ENCODE measurements at places on chromosomes 12 and 14. TPM values are rescaled to one million over a fixed set of nuclear protein-coding genes. Genes with fewer than 3 reads are reported as not detected.
A peak's percentile ranks its signal among the peaks of the same experiment; 100 is the strongest.

- H3K27ac ChIP-seq, result no peak overlapping the region
- H3K27me3 ChIP-seq, result peaks cover 2% of the 10 kb centered on the region
- peaks cover 30% of the 10 kb centered on the region for H3K4me1 ChIP-seq
- H3K4me3 ChIP-seq, result no peak overlapping the region
- DNase-seq, result no peak
- H3K36me3 ChIP-seq, result peaks cover 13% of the 10 kb centered on the region
Observed at GRCh38 chr12:121814429-121815119, 10.8 kb downstream of the SETD1B start.

- no peaks in the 10 kb centered on the region for H3K4me1 ChIP-seq
- H3K27me3 ChIP-seq, result no peaks in the 10 kb centered on the region
- no peak for DNase-seq
- H3K36me3 ChIP-seq, result no peaks in the 10 kb centered on the region
Observed at GRCh38 chr14:47976139-47976538, 300.7 kb upstream of the MDGA2 start.

AQP6 gene
- total RNA-seq, result not detected

SMCO2 gene
- not detected for total RNA-seq

DNA sequence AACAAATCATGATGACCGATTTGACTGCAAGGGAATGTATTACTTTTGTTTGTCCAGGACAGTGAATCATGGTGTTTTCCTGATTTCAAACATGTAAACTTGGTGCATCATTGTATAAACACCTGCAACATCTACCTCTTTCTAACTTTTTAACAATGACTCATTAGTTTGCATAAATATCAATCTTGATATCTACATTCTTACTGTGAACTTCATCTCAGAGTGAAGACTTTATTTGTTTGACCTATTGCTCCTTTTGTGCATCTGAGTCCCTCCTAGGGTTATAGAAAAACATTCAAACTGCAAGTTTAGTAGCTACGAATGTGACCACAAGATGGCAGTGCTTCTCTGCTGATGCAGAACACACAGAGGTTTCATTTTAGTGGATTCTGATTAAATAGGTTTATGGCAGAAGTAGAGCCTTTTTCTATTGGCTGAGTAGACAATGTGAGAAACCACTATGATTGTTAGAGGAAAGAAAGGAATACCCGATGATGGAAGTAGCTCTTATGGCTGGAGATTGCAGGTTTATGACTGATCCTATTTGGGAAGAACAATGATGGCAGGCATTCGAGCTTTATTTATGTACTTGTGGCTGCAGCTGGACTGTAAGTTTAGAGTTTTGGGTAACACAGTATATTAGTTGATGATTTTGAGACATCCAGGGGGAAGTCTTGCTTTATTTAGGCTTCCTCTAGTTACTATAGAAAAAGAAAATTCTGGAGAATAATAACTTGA, 244.2 kb upstream of the OR4E1 start:
- no peak overlapping the region for H3K27ac ChIP-seq
- H3K27me3 ChIP-seq, result no peaks in the 10 kb centered on the region
- peak; percentile 22 for DNase-seq

CLEC1B gene
- total RNA-seq, result not detected

DNA sequence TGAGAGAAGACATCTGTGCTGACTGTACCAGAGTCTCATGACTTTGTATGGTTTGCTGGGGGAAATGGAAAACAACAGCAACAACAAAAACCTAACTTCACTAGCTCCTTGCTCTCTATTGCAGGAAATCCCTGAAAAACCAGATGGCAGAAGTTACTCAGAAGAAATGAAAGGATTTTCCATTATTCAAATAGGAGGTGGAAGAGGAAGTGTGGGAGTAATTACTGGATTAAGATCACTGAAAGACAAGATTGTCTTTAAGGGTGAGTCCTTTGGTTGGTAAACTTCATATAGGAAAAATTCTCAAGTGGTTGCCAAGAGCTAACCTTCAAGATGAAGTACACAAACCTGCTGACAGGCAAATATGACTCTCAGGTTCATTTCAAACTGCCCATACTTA, 391.9 kb upstream of the ATP2B1 start:
- H3K27me3 ChIP-seq, result peaks cover 1% of the 10 kb centered on the region
- no peak overlapping the region for H3K27ac ChIP-seq
- no peak overlapping the region for H3K4me3 ChIP-seq
- DNase-seq, result no peak
- peaks cover 48% of the 10 kb centered on the region for H3K4me1 ChIP-seq
- H3K36me3 ChIP-seq, result no peaks in the 10 kb centered on the region

IAPP gene
- not detected for total RNA-seq

- H3K4me1 ChIP-seq, result peaks cover 82% of the 10 kb centered on the region
- no peak for DNase-seq
- H3K36me3 ChIP-seq, result no peaks in the 10 kb centered on the region
- H3K27me3 ChIP-seq, result no peaks in the 10 kb centered on the region
- H3K4me3 ChIP-seq, result peak overlapping the region; percentile 5
Observed at GRCh38 chr12:89072294-89073026, 279.8 kb downstream of the DUSP6 start.

GRCh38 chr14:100332071-100332639, 9.0 kb downstream of the SLC25A47 start:
- H3K27ac ChIP-seq, result no peak overlapping the region
- H3K36me3 ChIP-seq, result peaks cover 17% of the 10 kb centered on the region
- no peak overlapping the region for H3K4me3 ChIP-seq
- H3K27me3 ChIP-seq, result no peaks in the 10 kb centered on the region
- DNase-seq, result no peak

GRCh38 chr12:118617611-118618450, 241.5 kb downstream of the SUDS3 start:
- no peak for DNase-seq
- H3K27me3 ChIP-seq, result peaks cover 2% of the 10 kb centered on the region
- no peaks in the 10 kb centered on the region for H3K4me1 ChIP-seq
- no peak overlapping the region for H3K27ac ChIP-seq
- H3K36me3 ChIP-seq, result no peaks in the 10 kb centered on the region
- no peak overlapping the region for H3K4me3 ChIP-seq

DNA sequence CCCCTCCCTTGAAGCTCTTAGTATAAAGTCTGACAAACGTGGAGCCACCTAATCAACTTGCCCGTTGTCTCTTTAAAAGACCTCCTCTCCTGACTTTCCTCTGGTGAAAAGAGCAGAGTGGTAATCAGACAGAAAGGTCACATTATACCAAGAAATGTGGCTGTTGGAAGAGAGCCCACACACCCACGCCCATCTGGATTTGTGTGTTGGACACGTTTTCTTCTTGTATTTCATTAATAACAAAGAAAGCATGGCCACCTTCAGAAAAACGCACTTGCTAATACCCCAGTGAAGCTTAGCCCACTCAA, 41.3 kb downstream of the CCDC60 start:
- no peak overlapping the region for H3K27ac ChIP-seq
- no peaks in the 10 kb centered on the region for H3K4me1 ChIP-seq
- no peaks in the 10 kb centered on the region for H3K27me3 ChIP-seq
- H3K36me3 ChIP-seq, result no peaks in the 10 kb centered on the region

GRCh38 chr12:58695263-58695662, 225.0 kb downstream of the LRIG3 start:
- no peaks in the 10 kb centered on the region for H3K4me1 ChIP-seq
- DNase-seq, result no peak
- no peak overlapping the region for H3K4me3 ChIP-seq
- H3K27me3 ChIP-seq, result no peaks in the 10 kb centered on the region
- H3K27ac ChIP-seq, result no peak overlapping the region
- H3K36me3 ChIP-seq, result no peaks in the 10 kb centered on the region

RTL1 gene
- not detected for total RNA-seq

CELA1 gene
- not detected for total RNA-seq

Data from HFFc6 (cell line).